A549 (cell line): ENCODE measurements at places on chromosomes 12 and 14.
A peak's percentile ranks its signal among the peaks of the same experiment; 100 is the strongest.

GRCh38 chr12:29448157-29448556 is 49.3 kb downstream of the OVCH1 start:
- no peak for DNase-seq

DNA sequence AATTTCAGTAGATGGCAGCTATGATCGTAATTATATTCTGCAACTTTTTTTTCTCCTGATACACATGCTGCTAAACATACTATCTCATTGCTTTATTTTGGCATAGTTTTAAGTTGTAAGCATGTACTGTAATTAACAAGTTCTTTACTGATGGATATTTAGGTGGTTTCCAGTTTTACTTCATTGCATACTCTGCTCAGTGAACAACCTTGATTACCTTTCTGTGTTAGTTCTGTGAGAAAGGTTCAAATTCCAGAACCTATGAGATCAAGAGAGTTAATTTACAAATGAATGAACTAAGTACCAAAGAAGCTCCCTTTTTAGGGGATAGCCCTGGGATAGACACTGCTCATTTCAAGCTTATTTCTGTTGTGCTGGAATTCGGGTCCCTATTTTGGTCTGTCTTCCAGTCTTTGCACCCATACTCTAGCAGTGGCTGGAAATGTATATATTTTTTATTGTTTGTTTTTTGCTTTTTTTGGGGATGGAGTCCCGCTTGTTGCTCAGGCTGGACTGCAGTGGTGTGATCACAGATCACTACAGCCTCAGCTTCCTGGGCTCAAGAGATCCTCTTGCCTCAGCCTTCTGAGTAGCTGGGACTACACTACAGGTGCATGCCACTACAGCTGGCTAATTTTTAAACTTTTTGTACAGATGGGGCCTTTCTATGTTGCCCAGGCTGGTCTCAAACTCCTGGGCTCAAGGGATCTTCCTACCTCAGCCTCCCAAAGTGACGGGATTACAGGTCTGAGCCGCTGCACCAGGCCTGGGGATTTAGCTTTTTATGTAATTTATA is 10.6 kb downstream of the PAPOLA start:
- DNase-seq: no peak

GRCh38 chr14:74457565-74457895 is 31.5 kb upstream of the SYNDIG1L start:
- no peak for DNase-seq

GRCh38 chr12:121176826-121177529 is 33.0 kb upstream of the P2RX4 start:
- no peak for DNase-seq

- peak; percentile 6 for DNase-seq
These were observed 76.2 kb downstream of the PDZRN4 start for GRCh38 chr12:41264281-41264680.

DNA sequence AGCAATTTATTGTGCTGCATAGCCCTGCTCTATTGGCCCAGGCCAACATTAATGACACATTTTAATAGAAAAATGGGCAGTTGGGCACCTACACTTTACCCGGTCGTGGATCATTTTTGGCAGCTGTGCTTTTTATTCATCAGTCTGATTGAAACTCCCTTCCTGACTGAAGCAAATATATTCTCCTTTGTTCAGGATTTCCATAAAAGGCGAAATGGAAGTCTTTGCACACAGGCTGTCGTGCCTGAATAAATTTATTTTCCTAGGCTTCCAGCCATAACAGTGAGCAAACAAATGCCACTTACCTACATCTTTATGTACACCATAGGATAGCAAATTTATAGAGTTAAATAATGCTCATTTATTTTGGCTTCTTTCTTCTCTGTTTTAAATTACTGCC is 480.7 kb upstream of the DCN start:
- DNase-seq: no peak

- DNase-seq: no peak
These were observed 382.3 kb downstream of the ATP23 start for GRCh38 chr12:58323676-58324075.

DNA sequence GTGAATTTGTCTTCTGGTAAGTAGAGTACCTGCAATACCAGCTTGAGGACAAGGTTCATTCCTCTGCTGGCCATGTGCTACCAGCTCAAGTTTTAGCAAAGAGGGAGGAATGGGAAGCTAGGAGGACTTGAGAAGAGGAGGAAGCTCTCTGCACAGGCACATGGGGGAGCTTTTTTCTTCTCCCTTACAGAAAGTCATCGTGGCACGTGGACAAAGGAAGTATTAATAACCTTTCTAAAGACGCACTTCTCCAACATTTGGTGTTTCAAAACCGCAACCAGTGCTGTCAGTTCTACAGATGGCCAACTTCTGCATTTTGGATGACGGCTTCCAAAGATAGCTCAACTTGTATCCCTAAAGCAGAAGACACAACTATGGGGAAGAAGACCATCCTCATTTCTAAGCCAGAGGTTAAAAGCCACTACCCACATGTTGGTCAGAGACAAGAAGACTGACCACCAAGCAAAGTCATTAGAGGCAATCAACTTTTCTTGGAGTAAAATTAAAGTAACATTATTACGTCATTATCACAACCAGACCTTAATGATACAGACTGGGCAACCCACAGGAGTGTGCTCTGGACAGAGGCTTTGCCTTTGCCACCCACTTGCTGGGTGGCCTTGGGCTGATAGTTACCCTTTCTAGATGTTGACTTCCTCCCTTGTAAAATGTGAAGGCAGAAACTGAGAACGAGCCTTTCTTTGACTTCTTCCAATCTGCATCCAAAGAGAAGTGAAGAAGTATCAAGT is 12.3 kb upstream of the TMED10 start:
- no peak for DNase-seq

DNA sequence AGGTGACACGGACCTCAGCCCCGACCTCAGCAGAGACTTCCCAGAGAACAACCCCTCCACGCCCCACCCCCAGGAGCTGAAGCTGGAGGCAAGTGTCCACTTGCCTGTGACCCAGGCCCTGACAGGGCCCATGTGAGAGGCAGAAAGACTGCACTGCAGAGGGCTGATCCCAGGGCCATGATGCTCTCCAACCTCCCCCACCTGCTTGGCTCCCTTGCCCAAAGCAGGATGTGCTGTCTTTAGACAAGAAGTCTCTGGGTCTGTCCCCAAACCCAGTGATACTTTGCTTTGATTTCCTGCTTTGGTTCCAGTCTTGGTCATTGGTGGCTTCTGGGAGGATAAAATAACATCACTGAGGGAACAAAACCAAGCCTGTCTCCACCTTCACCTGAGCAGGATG is 59.4 kb downstream of the BCL11B start:
- DNase-seq: no peak

- DNase-seq: no peak
These were observed 340.2 kb downstream of the AEBP2 start for GRCh38 chr12:19779395-19780056.

GRCh38 chr14:93906341-93907329 is 20.5 kb upstream of the FAM181A start:
- peak; percentile 36 for DNase-seq

DNA sequence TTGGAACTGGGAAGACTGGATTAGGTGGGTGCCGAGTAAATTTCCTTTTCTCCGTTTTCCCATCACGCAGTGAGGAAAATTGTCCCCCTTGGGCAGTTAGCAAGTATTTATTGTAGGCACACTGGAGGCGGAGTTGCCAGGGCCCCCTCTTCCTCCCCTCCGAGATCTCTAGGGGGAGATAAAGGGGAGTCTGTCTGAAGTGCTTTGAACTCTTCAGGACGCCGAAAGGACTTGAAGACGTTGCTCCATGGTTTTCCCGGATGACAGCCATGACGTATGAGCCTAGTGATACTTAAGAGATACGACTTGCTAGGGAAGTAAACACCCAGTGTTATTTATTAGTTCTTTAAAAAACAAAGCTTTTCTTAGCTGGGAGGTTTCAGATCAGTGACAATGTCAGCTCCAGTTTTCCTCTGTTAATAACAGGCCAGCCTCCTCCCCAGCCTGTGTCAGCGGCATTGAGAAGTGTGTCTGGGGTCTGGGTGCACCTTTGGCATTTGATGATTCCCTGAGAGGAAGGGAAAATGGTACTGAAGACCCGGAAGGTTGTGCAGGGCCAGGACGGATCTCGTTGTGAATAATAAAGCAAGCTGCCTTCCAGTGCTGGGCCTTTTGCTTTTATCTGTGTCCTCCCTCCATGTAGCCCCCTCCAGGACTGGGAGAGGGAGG is 78.7 kb downstream of the TSPAN9 start:
- no peak for DNase-seq

GRCh38 chr12:106974511-106974910 is 12.4 kb downstream of the MTERF2 start:
- DNase-seq: no peak

DNA sequence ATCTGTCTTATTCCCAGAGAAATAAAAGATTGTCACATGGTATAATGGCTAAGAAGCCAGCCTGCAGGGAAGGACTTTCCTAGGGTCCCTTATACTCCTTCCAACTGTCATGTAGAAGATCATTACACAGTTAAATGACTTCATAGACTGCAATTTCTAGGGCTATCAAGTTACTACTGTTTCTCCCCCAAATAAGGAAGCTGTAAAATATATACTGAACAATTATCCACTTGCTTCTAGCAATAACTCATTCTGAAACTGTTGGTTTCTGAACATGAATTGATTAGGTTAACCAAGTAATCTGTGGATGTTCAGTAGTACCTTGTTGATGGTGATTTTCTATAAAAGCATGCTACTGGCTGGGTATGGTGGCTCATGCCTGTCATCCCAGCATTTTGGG is 44.6 kb downstream of the A2ML1 start:
- no peak for DNase-seq

DNA sequence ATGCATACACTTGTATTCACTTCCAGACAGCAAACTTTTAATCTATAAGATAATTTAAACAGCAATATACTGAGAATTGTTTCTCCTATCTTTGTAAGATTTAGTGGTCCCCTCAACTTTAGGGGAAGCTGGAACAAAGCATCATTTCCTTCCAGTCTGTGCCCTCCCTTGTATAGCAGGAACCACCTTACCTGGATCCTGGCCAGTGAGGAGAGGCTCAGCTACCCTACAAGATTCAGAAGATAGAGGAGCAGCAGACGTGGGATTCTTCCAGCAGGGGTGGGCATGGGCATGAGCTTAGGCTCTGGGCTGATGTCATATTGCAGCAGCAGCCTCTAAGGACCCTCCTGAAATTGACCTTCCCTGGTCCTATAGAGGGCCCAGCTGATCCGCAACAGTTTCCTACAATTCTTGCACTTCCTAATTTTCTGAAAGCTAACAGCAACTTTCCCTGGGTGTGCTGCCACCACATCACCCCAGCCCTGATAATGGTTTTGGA is 21.3 kb downstream of the MOK start:
- DNase-seq: no peak

DNA sequence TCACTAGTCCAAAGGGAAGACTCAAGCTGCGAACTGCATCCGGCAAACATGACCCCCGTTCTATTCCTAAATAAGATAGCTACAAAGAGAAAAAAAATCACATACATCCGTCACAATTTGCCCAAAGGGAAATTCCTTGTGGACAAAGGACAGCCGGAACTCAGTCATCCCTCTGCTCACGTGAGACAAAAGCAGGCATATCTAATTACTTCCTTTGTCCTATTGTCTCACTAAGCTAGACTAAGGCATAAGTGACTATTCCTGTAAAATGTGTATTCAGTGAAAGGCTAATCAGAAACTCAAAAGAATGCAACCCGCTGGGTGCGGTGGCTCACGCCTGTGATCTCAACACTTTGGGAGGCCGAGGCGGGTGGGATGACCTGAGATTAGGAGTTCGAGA is 27.2 kb upstream of the NINJ2 start:
- DNase-seq: no peak

- no peak for DNase-seq
These were observed 115.4 kb downstream of the DUSP6 start for GRCh38 chr12:89236748-89237383.

DNA sequence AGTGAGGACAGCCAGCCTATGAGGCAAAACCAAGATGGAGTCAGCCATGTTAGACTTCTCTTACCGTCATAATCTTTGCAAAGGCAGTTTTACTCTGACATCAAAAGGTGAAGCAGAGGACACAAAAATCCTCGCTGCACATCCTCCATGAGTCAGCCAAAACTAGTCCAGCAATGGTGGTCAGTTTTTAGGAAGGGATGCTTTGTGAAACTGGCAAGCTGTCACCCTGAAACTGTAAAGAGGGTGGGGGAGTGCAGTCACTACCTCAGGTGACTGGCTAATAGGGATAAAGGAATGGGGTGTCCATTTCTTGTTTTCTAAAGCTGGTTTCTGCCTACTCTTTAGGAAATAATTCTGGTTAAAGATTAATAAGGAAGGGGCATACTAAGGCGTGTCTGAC is 5.4 kb upstream of the CIPC start:
- no peak for DNase-seq

DNA sequence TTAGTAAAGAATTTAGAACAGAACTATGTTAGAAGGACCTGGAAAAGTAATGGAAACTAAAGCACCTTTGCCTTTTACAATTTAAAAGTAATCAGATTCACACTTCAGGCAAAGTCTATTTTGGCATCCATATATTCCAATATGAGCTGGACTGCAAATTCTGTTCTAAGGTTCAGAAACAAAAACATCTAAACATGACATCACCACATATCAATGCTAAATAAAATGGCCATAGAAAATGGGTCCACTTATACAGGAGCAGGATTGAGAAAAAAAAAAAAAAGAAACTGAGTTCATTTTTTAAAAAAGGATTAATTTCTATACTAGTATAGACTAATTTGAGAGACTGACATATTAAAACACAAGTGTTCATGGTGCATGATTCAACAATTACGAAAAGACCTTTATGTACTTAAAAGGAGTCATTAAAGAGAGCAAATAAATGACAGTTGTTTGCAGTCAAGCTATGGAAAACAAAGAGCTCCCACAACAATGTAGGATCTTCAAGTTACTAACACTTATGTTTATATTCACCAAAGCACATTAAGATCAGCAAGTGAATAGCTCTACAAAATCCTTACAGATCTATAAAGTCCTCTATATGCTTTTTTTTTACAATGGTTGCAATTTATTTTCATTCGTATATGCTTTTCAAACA is 45.7 kb downstream of the DICER1 start:
- no peak for DNase-seq
